ENCODE measurements at places on chromosomes 6 and 20.

DNA sequence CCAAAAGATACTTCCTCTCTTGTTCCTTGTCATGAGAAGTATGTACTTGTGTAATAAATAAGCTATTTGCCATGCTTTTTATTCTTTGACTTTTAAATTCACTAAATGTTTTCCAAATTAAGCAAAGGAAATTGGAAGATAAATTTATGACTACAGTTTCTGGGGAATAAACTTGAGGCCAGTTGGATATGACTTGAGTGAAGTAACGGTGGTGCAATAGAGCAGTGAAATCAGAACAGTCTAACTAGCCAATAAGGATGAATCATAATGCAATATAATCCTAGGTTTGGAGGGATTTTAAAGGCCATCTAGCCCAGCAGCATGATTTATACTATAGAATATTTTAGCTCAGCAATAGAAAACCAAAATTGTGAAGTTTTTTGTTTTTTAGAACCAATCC, 183.8 kb upstream of the TCF21 start:
- no peak for DNase-seq

DNA sequence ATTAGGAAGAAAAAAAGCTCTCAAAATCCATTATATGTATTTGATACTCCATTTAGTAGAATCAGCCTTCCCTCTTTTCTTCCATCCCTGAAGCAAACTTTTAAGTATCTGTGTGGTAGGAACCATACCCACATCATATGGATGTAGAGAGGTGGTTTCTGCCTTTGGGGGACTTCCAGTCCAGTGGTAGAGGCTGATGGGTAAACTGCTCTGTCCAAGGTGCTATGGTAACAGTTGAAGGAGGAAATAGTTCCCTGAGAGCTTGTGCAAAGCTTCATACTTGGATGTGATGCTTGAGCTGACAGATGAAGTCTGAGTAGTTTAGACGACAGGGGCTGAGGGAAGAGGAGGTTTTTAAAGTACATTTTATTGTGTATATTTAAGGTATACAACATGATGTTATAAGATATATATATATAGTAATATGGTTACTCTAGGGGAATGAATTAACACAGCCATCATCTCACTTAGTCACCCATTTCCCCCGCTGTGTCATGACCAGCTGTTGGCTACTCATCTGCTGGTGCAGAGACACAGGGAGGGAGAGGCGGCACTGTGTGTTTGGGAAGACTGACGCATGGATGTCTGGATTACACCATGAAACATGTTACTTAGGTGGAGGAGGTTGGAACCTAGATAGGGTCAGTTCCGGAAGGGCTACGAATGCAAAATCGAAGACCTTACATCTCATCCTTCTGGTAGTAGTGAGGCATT, 185.2 kb downstream of the FARS2 start:
- DNase-seq: no peak

DNA sequence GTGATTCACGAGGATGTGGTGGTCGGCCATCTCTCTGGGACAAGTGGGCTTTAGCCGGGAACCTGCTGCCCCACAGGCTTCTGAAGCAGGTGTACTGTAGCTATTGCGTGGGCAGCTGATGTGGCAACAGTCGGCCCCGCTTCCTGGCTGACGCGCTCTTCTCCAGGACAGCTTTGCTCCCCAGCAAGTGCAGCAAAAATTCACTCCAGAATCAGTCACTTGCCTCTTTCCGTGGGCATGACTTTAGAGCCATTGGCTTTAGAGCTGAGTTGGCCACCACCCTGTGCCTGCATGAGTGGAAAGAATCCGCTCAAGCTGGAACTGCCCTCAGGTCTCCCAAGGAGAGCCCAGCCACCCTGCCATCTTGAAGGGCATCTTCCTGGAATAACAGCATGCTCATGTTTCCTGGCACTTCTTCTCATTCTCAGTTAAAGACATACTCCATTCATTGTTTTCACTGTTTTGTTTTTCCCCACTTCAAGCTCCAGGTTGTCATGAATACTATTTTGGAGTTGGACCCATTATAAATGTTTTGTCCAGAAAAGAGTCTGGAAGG, 178.3 kb downstream of the ZDHHC14 start:
- no peak for DNase-seq

DNA sequence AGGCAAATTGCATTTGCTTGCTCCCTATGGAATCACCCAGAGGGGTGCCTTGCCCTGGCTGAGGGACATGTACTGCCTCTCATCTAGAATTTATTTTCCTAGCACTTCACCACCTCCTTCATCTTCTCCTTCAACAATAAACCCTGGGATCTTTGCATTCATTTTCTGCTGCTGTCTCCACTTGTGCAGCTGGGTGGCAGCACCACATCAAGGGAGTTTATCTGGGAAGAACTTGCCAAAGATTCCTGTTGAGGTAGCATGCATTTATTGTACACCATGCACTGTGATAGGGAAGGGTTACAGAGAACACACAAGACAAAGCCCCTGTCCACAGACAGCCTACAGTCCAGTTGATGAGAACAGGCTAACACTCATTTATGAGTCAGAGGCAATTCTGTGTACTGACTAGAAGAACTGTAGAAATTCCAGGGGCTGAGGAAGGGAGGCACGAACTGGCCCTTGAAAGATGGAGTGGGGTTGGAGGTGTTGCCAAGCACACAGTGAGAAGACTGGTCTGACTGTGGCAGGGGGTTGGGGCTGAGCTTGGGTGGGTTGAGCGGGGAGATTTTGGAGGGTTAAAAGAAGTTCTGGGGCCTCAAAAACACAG, 17.5 kb downstream of the C20orf173 start:
- no peak for DNase-seq

DNA sequence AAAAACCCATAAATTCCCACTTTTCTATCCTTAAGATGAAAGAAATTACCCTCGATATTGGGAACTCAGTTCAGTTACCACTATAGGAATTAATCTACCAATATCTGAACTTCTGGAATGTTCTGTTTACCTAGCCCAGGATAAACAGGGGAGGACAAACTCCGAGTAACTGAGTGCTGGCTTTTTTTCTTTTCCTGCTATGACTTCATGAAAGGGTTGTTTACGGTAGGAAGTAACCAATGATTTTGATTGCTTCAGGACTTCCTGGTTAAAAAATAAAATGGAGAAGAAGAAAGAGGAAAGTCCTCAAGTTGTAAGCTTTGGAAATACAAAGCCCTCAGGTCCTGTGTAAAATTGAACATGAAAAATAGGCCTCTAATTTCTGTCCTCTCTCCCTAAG, 167.7 kb downstream of the ZNF217 start:
- DNase-seq: no peak

DNA sequence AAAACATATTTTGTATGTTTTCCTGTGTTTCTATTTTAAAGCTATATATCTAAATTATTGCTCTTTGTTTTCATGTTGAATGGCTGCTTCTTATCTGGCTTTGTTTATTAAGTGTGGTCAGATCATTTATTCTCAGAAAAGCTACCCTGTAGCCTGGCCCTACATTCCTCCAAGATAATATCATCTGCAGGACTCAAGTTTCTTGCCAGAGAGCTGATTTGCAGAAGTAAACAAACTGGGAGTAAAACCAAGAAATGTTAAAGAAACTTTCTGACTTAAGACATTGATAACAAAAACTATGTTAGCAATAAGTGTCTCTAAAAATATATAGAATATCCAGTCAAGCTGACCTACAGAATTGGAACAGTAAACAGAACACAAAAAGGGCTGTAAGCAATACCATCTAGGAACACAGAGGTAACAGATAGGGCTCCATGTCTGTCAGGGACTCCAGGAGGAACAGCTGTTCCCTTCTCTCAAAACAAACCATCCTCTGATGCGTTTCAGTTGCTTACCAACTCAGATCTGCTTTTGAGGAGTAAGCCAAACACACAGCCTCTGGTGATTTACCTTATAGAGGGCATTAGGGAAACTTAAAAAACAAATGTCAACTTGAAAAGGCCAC, 17.5 kb upstream of the CEP85L start:
- DNase-seq: no peak

DNA sequence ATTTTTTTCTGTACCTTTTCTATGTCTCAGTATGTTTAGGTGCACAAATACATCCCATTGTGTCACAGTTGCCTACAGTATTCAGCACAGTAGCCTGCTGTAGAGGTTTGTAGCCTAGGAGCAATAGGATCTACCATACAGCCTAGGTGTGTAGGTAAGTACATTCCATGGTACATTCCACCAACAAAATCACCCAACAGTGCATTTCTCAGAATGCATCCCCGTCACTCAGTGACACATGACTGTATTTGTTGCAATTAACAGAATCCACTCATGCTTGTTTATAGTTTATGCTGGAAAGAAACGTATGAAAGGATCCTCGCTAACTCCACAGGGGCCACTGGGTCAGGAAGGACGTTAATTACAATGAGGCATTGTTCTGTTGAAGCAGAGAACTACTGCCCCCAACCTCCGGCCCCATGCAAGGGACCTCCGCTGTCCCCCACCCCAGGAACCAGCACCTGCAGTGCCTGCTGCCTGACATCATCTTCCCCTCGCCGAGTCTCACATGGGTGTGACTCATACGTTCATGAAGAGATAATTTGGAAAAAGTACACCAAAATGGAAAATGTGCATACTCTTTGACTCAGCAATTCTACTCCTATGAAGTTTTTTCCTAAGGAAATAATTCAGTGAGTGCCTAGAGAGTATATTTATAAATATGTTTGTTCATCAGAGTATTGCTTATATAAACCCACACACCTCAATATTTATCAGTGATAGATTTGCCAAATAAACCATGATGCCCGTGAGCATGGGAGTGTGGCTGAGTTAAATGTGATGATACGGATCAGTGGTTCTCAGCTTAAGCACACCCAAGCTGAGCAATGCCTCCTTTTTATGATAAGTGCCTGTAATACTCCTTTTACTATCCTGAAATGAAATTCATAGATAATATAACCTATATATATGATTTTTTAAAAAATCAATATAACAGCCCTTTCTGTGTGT, 156.4 kb upstream of the ECI2 start:
- no peak for DNase-seq

GRCh38 chr20:13671916-13672378, 33.2 kb upstream of the TASP1 start:
- DNase-seq: no peak

All from stimulated activated CD8-positive, alpha-beta memory T cell treated with anti-CD3 and anti-CD28 coated beads, Interleukin-15, amount 100 ng/mL, for 1 hour (primary cell).